Activated effector memory CD4-positive, alpha-beta T cell treated with anti-CD3 and anti-CD28 coated beads, Interleukin-2, amount 50 U/mL, for 16 hours (primary cell): ENCODE measurements at places on chromosomes 1 and 21.

DNA sequence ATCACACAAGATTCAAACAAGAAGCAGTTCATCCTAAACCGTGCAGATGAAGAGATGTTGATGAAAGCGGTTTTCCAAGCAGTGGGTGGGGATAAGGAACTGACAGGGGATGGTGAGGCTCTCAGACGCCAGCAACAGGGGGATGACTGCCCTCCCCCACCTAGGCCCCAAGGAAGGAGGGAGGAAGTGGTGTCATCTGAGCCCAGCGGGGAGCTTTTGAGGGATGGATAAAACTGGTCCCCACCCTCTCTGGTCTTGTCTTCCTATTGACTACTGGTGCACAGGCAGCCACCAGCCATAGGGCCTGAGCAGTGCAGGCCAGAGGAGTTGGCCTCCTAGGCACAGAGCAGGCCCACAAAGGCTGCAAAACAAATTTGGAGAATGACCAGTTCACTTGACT lies 175.5 kb downstream of the HUNK start:
- DNase-seq: no peak

DNA sequence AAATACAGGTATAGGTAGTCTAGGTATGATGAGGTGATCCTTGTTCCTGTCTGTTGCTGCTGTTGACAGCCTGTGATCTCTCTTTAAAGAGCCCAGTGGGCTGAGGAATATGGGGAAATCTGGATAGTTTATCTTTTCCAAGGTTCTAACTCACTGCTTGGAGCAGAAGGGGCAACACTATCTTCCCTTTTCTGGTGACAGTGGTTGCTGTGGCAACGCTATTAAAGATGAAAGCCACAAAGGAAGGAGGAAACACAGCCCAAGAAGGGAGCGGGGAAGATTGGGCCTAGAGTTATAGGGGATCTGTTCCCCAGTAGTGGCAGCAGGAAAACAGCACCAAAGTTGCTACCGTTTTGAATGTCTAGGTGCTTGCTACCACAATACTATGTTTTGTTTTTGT lies 8.8 kb downstream of the PCP4L1 start:
- DNase-seq: no peak

- DNase-seq: no peak
Measured at GRCh38 chr1:109881906-109882287, 28.8 kb upstream of the CSF1 start.

GRCh38 chr1:192270398-192270797 lies 46.4 kb upstream of the RGS21 start:
- no peak for DNase-seq

GRCh38 chr1:114439369-114439768 lies 71.6 kb downstream of the TRIM33 start:
- no peak for DNase-seq

DNA sequence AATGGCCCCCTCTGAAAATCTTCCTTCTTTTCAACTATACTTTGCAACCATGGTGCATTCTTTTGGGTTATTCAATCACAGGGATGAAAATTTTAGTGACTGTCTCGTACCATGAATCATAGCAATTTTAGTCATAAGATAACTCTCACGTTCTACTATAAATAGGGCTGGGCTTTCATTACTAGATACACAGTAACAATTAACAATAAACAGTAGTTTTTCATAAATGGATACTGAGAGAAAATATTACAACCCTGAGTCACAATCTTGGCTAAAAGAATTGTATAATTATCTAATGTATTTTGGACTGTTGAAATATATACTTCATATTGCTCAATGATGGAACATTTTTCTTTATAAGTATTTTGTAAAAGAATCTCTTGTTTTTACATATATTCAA lies 96.1 kb downstream of the TEX35 start:
- no peak for DNase-seq
